ENCODE measurements at places on chromosomes 11 and 22. TPM values are rescaled to one million over a fixed set of nuclear protein-coding genes. Genes with fewer than 3 reads are reported as not detected.

Gene MGAT3
- total RNA-seq = 0.85 TPM

Gene SEC14L2
- 61.4 TPM for total RNA-seq

Gene SLC2A11
- total RNA-seq = 4.1 TPM

Gene TCN1
- 20.5 TPM for total RNA-seq

Gene OR5F1
- total RNA-seq = not detected

Gene POU2AF3
- total RNA-seq = 0.28 TPM

Gene E2F8
- 2.1 TPM for total RNA-seq

Gene SYNGR1
- total RNA-seq = 6.5 TPM

Gene RIBC2
- total RNA-seq = 0.46 TPM

Gene TREH
- not detected for total RNA-seq

Gene ABCC8
- 0.42 TPM for total RNA-seq

Gene NCAM1
- total RNA-seq = not detected

Gene ZW10
- 18.4 TPM for total RNA-seq

Gene OR52I2
- total RNA-seq = not detected

Gene MUC6
- not detected for total RNA-seq

Gene AP2A2
- total RNA-seq = 39.9 TPM

Gene MAPK8IP2
- total RNA-seq = 0.65 TPM

Gene INSC
- not detected for total RNA-seq

Gene ALDH3B1
- 3.1 TPM for total RNA-seq

Gene SLC29A2
- total RNA-seq = 5.9 TPM

Gene OR5AN1
- not detected for total RNA-seq

Gene YAP1
- total RNA-seq = 81.4 TPM

Gene APOL4
- total RNA-seq = 0.65 TPM

Gene TRPC6
- total RNA-seq = 0.63 TPM

Gene FGF4
- not detected for total RNA-seq

Gene FXYD6
- total RNA-seq = 0.21 TPM

Gene SIK3
- total RNA-seq = 12.2 TPM
